CD4-positive, alpha-beta T cell treated with Interleukin-17A for 4 hours (primary cell): ENCODE measurements at places on chromosomes 11 and 22.

- no peak for DNase-seq
Measured at GRCh38 chr11:11786771-11787170, 55.0 kb upstream of the USP47 start.

DNA sequence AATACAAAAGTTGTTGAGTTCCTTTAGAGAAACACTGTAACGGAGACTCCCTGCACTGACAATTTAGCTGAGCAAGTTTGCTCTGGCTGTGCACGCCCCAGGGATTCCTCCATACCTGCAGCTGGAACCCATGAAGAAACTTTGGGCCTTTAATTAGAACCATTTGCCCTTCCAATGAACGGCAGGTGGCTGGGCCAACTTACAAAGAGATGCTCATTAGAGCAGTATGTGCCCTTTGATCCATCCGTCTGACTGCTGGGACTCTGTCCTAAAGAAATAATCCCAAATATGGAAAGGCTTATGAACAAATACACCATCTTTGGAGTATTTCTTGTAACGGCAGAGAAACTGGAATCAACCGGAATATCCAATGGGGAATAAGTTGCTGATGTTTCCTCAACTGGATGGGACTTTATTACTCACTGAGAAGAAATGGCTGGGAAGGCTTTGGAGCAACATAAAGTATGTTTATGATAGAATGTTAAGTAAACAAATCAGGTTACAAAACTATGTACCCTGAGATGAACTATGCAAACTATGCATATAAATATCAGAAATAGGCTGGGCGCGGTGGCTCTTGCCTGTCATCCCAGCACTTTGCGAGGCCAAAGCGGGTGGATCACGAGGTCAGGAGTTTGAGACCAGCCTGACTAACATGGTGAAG lies 24.4 kb upstream of the FBLN1 start:
- no peak for DNase-seq

GRCh38 chr11:97092823-97093222 lies 703.0 kb downstream of the JRKL start:
- no peak for DNase-seq

GRCh38 chr11:75810637-75811390 lies 4.2 kb upstream of the UVRAG start:
- no peak for DNase-seq

- DNase-seq = no peak
Measured at GRCh38 chr11:27421819-27422494, 50.6 kb downstream of the LGR4 start.

GRCh38 chr11:96620464-96621044 lies 230.7 kb downstream of the JRKL start:
- no peak for DNase-seq

- no peak for DNase-seq
Measured at GRCh38 chr11:107307991-107308390, 149.6 kb downstream of the CWF19L2 start.

GRCh38 chr22:45976254-45977002 lies 534 bp downstream of the WNT7B start:
- DNase-seq = no peak

- DNase-seq = no peak
Measured at GRCh38 chr11:109970516-109971183, 122.5 kb upstream of the ZC3H12C start.

- no peak for DNase-seq
Measured at GRCh38 chr11:1450949-1451710, 35.4 kb downstream of the MOB2 start.

DNA sequence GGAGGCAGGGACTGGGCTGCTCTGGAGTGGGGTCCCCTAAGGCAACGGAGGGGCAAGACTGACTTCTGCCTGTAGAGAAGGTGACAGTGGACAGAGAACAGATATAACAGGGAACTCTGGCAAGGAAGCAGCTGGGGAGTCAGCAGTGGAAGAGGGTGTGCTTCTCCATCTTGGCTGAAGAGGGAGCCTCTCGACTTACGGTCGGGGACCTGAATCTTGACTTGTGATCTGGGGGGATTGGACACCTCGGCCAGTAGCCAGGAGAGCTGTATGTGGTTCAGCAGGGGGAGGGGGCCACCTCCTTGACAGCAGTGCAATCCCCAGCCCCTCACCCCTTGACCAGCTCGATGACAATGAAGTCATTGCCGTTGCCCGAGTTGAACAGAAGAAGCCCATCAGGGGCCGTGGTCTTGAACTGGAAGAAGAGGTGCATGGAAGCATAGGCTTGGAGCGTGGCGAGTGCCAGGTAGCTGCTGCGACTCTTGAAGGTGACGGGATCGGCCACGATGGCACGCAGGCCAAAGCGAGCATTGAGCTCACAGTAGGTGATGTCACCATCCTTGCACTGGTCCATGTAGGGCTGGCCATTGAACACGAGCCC lies 60.0 kb downstream of the SLC22A12 start:
- DNase-seq = no peak

- no peak for DNase-seq
Measured at GRCh38 chr11:69076129-69076791, 27.5 kb downstream of the TPCN2 start.

GRCh38 chr11:120073196-120073595 lies 64.7 kb downstream of the TRIM29 start:
- DNase-seq = no peak

DNA sequence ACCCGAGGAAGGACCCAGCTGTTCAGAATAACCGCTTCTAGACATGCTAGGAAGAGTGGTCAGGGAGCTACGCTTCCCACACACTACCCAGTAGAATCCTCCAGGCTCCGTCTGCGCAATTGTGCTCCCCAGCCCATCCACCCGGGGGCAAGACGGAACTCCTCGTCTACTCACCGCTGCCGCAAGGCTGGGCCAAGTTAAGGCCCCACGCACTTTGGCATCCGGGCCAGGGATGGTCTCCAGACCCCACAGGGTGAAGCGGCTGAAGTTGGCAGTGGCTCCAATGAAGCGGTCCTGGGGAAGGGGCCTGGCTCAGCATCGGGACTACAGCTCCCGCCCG lies 757 bp downstream of the RNASEH2C start:
- no peak for DNase-seq
